ENCODE measurements at places on chromosomes 1 and 21.

DNA sequence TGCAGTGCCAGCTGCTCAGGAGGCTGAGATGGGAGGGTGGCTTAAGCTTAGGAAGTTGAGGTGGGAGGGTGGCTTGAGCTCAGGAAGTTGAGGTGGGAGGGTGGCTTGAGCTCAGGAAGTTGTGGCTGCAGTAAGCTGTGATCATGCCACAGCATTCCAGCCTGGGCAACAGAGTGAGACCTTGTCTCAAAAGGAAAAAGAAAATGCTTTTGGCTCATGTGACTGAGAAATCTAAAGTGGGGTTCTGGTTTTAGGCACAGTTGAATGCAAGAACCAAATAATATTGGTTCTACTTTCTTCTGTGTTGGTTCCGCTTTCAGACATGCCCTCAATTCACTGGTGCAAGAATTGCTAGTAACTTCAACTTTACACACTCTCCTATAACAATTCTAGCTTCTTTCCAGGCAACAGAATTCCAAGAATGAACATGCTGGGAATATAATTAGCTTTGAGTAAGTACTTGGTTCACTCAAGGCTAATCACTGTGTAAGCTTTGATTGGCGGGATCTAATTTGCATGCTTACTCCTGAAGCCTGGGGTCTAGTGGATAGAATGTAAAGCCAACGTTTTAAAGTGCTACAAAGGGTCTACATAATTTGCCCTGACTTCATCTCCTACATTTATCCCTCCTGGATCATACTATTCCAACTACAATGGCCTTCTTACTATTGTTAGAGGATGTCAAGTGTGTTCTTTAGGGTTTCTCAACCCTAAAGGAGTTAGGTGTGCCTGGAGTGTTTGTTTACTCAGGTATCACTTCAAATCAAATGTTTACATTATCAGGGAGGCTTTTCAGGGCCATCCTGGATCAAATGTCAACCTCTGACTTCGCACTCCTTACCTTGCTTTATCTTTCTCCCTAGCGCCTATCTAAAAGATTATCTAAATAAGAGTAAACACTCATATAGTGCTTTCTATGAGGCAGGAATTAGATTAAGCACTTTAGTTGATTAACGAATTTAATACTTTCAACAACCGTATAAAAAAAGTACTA is 115.1 kb downstream of the SLC16A1 start:
- peak; percentile 68 for DNase-seq

DNA sequence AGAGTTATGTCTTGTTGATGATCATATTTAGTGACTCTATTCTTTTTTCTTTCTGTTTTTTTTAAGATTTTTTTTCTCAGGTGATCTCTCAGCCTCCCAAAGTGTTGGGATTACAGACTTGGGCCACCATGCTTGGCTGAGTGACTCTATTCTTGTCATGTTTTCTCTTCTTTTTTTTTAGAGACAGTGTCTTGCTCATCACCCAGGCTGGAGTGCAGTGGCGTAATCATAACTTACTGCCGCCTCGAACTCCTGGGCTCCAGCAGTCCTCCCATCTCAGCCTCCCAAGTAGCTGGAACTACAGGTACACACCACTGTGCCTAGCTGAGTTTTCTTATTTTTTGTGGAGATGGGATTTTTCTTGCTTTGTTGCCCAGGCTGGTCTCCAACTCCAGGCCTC is 36.9 kb downstream of the ZMYM4 start:
- DNase-seq = no peak

GRCh38 chr1:186578325-186579016 is 101.8 kb downstream of the PTGS2 start:
- DNase-seq = no peak

DNA sequence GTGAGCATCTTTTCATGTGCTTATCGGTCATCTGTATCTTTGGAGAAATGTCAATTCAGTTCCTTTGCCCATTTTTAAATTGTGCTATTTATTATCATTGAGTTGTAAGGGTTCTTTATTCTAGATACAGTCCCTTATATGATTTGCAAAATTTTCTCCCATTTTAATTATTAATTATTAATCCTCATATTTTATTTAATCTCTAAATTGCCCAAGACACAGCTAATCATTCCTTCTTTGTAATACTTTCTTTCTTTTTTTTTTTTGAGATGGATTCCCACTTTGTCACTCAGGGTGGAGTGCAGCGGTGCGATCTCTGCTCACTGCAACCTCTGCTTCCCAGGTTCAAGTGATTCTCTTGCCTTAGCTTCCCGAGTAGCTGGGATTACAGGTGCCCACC is 13.1 kb upstream of the TENT5B start:
- no peak for DNase-seq

DNA sequence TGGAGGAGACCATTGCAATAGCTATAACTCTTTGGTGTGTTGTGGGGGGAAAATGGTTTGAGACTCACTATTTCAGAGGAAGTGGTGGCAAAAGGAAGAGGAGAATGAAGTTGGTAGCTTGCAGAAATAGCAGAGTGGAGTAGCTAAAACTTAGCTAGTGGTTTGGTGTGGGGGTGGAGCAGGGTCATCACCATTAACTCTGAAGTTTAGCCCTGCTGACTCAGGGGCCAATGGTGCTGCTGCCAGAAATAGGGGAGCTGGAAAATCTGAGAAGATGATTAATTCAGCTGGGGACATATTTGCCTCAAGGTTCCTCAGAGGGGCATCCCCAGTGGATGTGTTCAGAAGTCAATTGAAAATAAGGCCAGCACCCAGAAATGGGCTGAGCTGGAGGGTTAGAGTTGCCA is 65.4 kb downstream of the RUNX1 start:
- DNase-seq = peak; percentile 64

- DNase-seq = peak; percentile 58
These were observed 197.0 kb upstream of the UBE2U start for GRCh38 chr1:64006276-64007051.

- no peak for DNase-seq
These were observed 25.0 kb upstream of the DISP3 start for GRCh38 chr1:11453742-11454491.

DNA sequence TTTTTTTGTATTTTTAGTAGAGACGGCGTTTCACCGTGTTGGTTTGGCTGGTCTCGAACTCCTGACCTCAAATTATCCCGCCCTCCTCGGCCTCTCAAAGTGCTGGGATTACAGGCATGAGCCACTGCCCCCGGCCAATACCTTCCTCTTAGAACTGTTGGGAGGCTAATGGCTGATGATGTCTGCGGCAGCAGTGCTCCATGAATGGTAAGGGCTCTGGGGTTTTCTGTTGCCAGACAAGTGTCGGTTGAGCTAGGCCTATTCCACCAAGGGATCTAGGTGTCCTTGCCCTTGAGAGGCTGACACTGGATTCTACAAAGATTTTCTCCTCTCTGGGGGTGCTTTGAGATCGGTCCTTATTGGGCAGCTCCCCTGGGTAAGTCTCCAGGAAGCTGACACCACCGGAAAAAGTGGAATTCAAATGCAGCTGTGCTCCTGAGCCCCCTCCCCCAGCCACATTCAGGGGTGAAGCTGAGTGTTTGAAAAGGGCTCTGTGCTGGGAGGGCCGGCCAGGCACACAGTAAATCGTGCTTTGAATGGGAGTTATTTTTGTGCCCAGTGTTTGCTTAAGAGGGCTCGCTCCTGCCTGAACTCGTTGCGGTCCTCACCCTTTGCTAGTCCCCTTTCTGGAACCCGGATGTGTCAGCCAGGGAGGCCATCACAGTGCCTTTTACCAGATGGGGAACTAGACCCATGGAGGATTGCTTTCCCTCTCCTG is 5.2 kb downstream of the SOX13 start:
- no peak for DNase-seq

DNA sequence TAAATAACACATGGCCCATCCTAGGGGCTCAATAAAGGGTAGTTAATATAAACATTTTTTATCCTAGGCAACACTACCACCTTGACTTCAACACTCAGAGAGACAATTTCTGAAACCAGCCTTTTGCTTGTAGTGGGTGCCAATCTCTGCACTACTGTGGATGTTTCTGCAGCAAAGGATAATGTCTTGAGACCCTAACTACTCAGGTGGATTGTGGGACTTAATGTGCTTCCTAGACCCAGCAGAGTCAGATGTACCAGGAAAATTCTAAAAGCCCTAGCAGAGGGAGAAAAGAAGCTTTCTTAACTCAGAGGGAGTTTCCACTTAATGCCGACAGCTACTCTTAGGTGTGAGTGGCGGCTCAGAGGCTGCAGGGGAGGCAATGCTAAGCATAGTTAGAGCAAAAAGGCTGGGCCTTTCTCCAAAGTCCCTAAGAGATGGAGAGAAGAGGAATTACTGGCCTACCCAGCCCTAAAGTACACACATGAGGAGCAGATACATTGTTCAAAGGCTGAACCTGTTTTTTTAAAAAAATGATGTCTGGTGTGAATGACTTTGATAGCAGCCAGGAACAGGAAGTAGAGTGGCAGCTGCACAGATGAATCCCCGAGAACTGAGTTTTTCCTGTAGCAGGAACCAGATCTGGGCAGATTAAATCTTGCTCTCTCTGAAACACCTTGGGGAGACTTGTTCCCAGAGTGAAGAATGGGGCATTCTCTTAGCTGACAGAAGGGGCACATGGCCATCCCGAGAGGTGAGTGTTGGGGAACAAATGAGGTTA is 33.5 kb upstream of the ABCD3 start:
- DNase-seq = peak; percentile 59

DNA sequence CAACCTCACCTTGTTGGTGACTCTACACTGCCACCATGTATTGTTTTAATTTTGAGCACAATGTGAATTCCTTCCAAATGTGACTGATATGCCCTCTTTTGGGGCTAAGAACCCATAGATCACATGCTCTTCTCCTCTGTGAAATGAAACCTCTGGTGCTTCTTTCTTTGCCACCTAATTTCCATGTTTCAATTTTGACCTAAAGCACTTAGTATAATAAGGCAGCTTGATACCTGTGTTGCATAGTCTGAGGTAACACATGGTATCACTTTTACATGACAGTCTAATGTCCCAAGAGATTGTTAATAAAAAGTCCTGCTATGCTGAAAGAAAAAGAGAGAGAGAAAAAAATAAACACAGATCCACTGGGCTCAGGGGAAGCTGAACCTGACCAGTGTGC is 24.2 kb downstream of the CLEC20A start:
- no peak for DNase-seq

- no peak for DNase-seq
These were observed 3.2 kb downstream of the LRRC8B start for GRCh38 chr1:89527750-89528381.

GRCh38 chr1:39795651-39796050 is 7.0 kb upstream of the BMP8B start:
- no peak for DNase-seq

DNA sequence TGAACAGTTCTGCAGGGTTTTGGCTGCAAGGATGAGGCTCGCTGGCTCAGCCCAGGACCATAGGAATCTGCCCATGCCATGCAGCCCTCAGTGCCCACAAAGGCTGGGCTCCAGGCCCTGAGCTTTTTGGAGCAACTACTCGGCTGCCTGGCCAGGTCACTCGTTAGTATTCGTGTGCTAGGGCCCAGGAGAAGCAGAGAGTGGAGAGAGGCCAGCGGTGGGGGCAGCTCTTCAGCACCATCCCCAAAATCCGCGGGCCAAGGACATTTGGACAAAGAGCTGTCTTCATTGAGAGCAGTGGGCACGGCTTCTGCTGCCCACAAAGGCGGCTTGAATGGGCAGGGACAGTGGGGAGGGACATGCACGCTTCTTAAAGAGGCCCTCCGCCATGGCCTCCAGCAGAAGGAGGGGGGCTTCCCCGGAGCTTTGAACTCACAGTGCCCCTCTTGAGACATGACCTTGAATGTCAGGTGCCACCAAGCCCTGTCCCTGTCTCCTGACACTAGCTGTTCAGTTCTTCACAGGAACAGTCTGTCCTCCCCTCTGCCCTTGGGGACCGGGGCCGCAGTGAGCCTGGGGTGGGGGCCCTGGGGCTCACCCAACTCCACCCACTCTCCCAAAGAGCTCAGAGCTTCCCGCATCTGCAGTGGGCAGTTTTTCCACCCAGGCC is 106.1 kb upstream of the ARHGEF16 start:
- no peak for DNase-seq

DNA sequence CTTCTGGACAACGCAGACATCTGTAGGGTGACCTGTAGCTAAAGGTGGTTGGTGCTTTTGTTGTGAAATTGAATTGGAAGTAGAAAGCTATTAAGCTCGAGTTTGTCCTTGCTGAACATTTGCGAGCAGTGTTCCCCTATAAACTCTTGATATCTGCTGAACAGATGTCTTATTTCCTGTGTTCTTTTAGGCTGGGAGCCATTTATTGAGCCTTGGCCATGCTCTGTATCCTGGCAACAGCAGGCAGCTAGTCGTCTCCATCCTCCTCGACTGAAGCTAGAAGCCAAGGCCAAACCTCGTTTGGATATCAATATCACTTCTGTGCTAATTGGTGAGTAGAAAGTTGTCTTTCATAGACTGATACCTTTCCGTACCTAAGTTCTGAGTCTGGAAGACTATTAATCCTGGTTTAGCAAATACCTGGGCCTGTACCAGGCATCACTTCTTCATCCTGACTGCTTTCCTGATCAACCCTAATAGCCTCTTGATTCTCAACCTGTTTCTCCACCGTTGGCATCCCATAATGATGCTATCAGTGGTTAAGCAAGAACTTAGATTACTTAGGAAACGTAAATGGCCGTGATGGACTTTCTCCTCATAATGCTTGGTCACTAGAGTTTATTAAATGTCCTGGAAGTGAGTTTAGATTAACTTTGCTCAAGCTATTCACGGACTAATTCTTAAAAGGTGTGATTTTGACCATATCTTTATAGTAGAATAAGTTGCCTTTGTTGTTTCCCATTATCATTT is 103.4 kb downstream of the VPS13D start:
- DNase-seq = no peak

DNA sequence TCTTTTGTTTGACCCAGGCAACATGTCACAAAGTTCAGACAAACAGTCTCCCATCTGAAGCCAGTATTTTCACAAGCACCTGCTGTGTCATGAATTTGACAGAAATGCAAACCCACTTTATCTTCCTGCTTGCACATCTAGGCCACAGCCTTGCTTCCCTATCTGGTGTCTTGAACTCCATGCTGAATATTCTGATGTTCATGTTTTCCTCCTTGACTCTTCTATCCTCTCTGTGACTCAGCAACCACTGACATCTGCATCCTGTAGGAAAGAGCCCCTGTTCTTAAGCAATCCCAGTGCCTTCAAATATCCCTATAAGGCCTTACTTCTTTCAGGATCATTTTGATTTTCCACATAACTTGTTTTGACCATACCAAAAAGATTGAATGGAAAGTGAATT is 6.5 kb downstream of the CD55 start:
- DNase-seq = peak; percentile 59

DNA sequence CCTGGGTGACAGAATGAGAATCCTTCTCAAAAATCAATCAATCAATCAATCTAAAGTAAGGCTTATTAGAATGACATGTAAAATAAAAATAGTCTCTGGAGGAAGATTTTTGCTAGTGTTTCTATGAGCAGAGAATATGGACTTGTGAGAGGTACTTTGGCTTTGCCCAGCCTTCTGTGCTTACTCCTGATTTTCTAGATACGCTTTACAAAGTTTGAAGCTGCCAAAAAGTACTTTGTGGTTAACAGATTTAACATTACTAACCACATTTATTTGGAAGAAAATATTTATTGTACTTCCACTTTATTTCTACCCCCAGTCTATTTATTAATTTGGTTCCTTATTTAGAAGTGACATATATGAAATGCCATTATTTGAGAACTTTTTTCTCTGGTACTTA is 41.0 kb downstream of the CEP350 start:
- no peak for DNase-seq

- no peak for DNase-seq
These were observed 5.5 kb upstream of the TEDDM1 start for GRCh38 chr1:182406012-182406411.

- no peak for DNase-seq
These were observed 42.3 kb upstream of the FASLG start for GRCh38 chr1:172616636-172617035.
